ENCODE measurements at places on chromosomes 5 and 9. TPM values are rescaled to one million over a fixed set of nuclear protein-coding genes. Genes with fewer than 3 reads are reported as not detected.

- no peak for DNase-seq
Measured at GRCh38 chr9:130137641-130138081, 34.5 kb upstream of the NCS1 start.

DNA sequence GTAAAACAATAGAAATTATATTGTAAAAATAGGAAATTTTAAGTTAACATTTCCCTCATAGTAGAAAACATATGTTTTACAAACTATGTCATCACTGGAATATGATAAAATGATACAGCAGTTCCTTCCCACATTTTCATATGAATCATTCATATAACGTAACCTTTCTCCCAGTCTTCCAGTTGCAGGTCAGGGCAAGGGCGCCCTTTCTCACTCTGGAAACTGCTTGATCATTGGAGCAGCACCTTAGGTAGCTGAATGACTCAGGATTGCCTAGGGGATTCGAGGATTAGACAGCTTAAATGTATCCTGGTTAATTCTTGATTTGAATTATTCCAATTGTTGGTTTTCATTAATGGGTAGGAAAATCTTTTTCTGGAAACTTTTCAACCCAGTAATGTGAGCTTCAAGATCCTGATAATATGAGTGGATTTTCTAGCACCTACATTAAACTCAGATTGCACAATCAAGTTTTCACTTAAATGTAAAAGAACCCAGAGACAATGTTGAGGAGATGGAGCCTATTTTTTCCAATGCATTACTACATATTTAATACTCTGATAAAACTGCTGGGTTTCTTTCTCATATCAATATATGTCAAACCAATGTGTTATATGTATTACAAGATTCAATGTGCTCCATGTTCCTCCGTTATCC, 32.6 kb upstream of the ANXA1 start:
- DNase-seq: peak; percentile 88

DNA sequence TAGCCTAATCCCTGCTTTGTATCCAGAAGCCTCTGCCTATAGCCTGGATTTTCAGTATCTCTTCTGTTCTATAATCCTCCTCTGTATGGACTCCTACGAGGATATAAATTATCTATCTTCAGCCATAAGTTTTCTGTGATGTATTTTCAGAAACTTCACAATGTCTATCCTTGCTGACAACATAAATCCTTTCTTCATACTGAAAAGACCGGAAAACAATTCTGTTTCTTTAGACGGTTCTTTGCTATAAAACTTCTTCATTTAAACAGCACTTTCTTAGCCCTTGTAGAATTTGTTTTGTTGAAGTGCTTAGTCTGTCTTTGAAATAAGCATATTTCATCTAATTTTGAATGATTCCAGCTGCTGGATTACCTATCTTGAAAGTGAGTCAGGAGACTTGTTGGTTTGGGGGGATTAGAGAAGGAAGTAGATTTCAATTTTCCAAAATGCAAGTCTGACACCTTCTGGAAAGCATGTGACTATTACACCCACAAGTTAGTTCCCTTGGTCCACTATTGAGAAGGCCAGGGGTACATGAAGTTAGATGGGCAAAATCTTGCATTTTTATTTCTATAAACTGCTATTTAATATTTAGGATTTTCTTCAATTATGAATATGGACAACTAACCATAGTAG, 96.3 kb upstream of the RANBP3L start:
- peak; percentile 13 for DNase-seq

GRCh38 chr5:61604076-61605025, 272.3 kb downstream of the ZSWIM6 start:
- DNase-seq: no peak

DNA sequence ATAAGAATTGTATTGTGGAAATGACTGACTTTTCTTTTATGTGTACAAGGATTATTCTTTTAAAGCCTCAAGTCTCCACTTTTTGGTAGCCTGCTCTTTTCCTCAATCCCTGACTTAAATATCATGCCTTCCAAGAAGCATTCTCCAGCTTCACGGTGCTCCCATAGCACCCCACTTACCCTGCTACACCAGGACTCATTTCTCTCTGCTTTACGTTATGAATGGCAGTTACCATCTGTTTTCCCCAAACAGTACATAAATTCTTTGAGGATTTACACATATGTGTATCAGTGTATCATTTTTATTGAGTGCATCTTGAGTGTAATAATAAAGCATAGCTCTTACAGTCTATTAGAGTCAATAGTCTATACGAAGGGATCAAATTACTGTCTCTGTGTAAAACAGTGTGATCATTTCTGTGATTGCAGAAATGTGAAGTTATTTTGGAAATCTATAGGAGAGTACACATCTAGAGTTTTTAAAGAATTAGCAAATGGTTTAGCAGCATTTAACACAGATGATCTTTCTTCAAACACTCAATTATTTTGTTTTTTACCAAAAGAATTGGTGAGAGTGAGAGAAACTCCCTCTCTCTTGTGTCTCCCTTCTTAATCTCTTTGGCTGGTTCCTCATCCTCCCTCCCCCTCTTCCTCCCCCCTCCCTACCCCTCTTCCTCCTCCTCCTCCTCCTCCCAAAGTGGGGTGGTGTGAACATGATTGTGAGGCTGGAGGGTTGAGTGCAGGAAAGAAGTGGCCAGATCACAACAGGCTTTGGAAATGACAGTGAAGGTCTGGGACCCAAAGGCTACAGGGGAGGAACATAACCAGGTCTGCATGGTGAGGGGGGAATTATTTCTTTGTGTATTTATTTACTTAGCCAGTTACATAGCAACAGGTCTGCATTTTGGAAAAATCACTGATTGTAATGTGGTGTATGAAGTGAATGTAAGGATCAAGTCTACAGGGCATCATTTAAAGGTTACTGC, 27.6 kb upstream of the ECM2 start:
- no peak for DNase-seq

DNA sequence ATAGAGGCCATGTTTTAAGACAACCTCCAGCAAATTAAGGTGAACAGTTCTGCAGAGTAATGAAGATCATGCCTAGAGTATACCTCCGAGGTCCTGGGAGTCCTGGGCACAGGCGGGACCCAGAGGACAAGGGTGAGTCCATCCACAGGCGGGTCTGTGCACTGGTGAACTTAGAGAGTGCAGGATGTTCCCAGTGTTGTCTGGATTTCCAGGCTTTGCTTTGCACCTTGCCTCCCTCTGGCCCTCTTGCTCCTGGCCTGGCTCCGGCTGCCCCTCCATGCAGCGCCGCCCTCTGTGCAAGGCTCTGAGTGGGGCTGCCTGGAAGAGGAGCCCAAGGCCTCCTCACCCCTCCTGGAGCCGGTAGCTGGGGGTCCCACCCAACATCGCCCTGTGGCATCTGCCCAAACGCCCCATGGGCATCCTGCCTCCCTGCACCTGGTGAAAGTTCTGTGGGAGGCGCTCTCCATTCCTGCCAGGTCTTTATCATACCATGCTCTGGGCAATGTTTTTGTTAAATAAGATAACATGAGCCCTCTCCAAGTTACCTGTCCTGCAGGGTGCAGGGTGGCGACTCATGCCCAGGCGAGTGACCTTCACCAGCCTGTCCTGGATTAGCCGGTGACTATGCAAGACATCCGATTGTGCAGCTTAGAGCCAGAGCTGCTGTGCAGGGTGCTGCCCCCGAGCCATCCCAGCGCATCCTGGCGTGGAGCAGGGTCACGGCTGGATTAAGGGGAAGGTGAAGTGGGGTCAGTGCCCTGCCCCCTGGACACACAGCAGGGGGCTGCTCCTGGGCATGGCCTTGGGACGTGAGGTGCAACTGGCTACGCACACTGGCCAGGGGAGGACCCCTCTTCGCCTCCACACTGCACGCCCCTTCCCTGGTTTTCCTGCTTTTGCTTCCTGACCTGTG, 41.3 kb upstream of the LPCAT1 start:
- peak; percentile 61 for DNase-seq

- DNase-seq: peak; percentile 92
Measured at GRCh38 chr9:81389569-81389993, 299.8 kb downstream of the TLE1 start.

DNA sequence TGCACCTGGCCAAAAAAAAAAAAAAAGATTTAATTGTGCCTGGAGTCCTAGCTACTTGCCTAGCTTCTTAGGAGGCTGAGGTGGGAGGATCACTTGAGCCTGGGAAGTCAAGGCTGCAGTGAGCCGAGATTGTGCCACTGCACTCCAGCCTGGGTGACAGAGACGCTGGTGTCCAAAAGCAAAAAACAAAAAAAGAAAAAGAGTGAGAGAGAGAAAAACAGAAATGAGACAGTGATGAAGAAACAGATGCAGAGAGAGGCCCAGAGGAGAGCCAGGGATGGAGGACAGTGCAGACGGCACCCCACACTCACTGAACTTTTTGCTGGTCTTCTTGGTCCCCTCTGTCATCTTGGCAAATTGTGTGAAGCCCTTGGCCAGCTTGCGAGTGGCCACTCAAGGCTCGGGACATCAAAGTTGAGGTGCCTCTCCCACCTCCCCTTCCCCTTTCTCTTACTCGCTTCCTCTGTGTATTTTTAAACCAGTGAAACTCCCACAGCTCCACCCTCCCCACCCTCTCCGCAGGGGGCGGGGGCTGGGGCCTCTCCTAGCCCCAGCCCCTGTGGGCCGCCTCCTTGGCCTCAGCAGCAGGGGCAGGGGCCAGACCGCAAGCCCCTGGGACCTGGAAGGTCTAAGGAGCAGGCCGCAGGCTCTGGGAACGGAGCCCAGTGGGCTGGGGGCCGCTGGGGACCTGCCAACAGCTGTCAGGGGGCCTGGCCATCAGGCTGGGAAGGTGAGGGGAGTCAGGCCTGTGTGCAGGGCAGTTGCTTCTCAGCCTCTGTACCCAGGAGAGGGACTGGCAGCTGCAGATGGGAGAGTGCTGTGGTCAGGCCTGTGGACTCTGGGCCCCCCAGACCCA, at the start of gene SH2D3C:
Gene SH2D3C, minus strand, starts transcription at position 387 of the 856 bp plus-strand sequence. Its CDS starts 39 bp downstream, at position 348.
- no peak for DNase-seq

GRCh38 chr9:100445161-100445902, 18.4 kb downstream of the MSANTD3 start:
- no peak for DNase-seq

DNA sequence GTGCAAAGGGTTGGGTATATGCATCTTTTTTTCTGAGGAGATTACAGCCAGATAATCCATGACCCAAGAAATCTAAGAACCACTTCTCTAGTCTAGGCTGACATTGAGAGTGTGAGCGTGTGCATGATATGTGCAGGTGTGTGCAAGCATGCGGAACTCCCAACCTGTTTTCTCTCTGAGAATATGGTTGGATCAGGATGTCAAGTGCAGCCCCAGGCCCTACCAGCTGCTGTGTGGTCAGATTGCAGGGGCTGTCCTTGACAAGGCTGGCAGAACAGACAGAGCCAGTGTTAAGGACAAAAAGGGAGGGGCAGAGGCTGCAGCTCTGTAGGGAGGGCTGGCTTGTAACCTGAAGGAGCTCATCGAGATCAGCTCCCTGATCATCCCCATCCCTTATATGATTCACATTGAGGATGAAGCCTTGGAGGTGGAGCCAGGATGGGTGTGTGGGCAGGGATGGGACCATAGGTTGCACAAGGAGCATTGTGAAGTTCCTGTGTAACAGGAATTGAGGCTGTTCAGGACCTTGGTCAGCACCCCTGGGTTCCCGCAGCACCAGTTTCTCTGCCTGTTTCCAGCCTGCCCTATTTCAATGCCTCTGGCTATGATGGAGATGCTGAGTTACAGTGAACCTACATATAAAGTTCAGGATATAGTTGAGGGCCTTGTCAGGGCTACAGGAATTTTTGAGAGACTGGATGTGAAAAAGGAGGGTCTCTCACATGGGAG, 52.6 kb upstream of the ARAP3 start:
- DNase-seq: no peak

DNA sequence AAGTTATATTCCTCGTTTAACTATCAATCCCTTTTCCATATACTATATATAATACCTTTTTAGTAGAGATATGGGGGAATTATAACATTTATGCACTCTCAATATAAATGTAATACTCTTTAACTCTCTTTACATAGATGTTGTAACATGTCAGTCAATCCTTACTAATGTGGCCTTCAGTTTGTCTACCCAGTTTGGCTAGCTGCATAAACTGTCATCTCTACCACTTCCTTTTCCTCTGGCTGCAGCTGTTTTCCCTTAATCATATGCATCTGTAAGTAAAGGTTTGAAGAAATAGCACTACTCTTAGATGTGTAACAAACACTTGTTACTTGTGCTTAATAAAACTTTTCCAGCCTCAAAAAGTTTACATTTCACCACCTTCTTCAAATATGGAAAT, 13.4 kb downstream of the ABHD17B start:
- DNase-seq: no peak

- peak; percentile 89 for DNase-seq
Measured at GRCh38 chr5:59079622-59080620, 497.0 kb downstream of the RAB3C start.

- DNase-seq: no peak
Measured at GRCh38 chr9:27530915-27531755, 1.5 kb upstream of the MOB3B start.

DNA sequence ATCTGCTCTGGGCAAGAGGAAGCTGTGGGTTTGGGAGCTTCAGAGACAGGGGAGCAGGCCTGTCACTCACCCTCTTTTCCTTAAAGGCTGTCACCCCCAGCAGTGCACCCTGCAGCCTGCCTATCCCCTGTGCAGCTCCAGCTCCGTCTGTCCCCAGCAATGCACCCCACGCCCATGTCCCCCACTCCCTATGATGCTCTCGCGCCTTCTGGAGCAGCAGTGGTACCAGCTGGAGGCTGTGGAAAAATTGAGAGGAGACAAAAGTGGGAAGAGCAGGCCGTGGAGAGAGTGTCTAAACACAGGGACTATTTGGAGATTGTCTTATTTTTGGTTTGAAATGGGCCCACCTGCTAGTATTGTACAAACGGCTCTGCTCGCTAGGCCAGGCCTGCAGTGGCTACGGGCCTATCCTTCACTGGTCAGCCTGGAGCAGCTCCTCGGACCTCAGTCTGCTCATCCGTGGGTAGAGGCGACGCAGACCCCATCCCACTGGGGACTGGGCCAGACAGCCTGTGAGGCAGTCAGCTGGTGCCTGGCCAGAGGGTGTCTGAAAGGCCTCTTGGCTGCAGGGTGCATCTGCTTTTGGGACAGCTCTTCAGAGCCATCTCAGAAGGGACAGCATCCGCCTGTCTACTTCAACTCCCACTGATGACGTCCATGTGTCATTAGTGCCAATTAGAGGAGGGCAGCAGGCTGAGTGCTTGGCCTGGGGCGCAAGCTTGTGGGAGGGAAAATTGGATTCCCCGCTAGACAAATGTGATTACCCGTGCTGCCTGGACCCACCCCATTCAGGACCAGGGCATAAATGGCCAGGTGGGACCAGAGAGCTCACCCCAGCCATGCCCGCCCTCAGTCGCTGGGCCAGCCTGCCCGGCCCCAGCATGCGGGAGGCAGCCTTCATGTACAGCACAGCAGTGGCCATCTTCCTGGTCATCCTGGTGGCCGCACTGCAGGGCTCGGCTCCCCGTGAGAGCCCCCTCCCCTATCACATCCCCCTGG, at the start of gene DBH:
Gene DBH, plus strand, starts transcription at position 831 of the 999 bp plus-strand sequence. Its CDS starts 9 bp downstream, at position 840.
- DNase-seq: peak; percentile 58

- no peak for DNase-seq
Measured at GRCh38 chr9:124522121-124523098, 15.2 kb upstream of the NR5A1 start.

- no peak for DNase-seq
Measured at GRCh38 chr5:9354336-9355081, 191.4 kb downstream of the SEMA5A start.

Gene ADGRV1
- not detected for total RNA-seq

Gene EPB41L4B
- 2.1 TPM for total RNA-seq

Gene PCDHA13
- under 0.01 TPM for total RNA-seq

Gene SPATA31E1
- total RNA-seq: not detected

Gene TXNDC8
- not detected for total RNA-seq

Gene GRAMD2B
- 89.8 TPM for total RNA-seq

Gene FOXD4L6
- total RNA-seq: under 0.01 TPM

Gene SHISAL2B
- not detected for total RNA-seq

Gene ABCA1
- total RNA-seq: 50.1 TPM

Gene C9
- 0.36 TPM for total RNA-seq
